ENCODE measurements at places on chromosomes 1 and 21.

GRCh38 chr1:214364386-214364785, 83.4 kb downstream of the SMYD2 start:
- no peak for DNase-seq

DNA sequence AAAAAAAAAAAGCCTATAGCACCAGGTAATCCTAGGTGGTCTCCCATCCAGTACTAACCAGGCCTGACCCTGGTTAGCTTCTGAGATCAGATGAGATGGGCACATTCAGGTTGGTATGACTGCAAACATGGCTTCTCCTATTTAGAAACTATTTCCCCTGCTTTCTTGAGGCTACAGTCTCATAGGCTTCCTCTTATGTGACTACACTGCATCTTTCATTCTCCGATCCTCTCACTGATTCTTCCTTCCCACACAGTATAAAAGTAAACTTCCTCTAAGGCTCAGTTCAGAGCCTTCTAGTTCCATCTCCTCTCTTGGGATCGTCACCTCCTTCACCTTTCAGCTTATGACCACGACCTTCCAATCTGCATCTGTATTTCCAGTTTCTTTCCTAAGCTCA, 30.4 kb upstream of the RNF2 start:
- DNase-seq, result no peak

GRCh38 chr21:15763359-15763758, 33.6 kb downstream of the USP25 start:
- no peak for DNase-seq

DNA sequence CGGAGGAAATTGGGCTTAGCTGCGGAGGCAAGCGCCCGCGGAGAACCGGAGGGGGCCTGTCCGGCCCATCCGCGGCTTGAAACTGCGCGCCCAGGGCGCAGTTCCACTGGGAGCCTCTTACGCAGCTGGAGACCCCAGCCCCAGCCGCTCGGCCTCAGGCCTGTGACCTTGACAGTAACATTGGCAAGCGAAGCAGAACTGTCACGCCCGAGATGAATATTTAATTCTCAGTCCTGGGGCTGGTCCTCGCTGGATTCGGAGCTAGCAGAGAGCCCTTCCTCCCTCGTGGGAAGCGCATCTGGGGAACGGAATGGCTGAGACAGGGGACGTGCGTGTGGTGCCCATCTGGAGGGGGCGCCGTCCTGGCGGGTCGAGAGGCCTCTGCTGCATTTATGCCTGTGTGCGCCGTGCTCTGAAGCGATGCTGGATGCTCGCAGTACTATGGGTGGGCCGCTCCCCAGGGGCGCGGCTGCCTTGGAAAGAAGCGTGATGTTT, 928 bp downstream of the SLC6A17 start:
- no peak for DNase-seq

DNA sequence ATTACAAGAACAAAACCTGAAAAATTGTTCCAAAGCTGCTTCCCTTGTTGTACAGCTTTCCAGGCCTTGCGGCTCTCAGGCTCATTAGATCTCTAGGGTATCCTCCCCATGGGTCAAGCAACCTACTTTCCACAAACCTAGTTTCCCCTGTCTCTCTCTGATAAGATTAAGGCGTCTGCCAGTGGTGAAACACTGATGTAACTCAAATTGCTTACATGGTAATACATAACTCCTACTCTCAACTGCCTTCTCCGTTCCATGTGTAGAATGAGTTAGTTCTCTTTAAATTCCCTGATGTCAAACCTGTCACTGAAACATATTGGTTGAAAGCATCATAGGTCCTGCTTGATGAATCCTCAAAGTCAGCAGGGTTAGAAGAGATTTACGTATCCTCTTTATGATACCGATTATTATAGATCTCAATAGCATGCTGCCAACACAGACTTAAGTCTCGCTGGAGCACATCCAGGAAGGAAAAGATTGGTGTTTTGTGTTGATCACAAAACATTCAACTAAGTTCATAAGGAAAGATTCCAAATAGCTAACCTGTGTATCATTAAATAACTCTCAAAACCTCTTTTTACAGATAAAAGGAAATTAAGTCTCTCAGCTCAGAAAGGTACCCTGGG, 10.6 kb downstream of the PPP1R15B start:
- DNase-seq, result no peak

- DNase-seq, result peak; percentile 82
Measured at GRCh38 chr1:175179837-175180590, 12.6 kb downstream of the KIAA0040 start.

Measured in COLO829 (cell line).